RKO (cell line): ENCODE measurements at places on chromosomes 3 and 15.

- peak; percentile 65 for DNase-seq
These were observed 1.5 kb downstream of the IGF2BP2 start for GRCh38 chr3:185823078-185824044.

DNA sequence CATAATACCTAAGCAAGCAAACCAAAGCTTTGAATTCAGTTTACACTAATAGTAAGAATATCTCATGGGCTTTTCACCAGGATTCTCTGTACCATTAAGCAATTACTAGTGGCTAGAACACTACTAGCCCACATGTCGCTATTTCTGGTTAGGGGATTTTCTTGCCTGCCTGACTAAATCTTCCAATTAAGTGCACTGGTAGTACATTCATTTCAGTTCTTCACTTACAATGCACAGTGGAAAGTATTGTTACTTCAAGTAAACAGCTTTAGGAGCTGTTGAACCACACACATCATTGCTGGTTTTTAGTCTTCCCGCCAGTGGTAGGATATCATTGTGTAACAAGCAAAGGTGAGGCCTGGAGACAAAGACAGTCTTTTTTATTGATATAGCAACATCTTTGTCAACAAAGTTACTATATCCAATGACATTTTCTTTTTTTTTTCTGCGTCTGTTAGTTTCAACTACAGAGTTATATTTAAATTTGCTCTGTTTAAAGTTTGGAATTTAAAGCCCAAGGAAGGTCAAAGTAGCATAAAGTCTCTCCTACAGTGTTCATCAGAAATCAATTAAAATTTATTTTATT lies 826.8 kb upstream of the NR2F2 start:
- DNase-seq, result no peak

DNA sequence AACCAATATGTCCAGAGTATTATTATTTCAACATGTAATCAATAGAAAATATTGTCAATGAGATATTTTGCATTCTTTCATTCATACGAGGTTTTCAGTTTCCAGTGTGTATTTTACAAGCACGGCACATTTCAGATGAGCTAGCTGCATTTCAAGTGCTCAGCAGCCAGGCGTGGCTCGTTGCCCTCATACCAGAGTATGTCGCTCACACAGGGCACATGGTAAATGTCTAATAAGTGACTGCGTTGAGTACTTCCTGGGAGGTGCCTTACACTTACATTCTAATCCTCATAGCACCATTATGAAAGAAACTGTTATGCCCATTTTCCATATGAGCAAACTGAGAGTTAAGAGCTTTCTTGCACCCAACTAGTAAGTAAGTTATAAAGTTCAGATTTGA lies 47.4 kb downstream of the TMEM266 start:
- DNase-seq, result peak; percentile 30

- peak; percentile 97 for DNase-seq
These were observed 38.4 kb downstream of the GTF2E1 start for GRCh38 chr3:120780977-120781376.

DNA sequence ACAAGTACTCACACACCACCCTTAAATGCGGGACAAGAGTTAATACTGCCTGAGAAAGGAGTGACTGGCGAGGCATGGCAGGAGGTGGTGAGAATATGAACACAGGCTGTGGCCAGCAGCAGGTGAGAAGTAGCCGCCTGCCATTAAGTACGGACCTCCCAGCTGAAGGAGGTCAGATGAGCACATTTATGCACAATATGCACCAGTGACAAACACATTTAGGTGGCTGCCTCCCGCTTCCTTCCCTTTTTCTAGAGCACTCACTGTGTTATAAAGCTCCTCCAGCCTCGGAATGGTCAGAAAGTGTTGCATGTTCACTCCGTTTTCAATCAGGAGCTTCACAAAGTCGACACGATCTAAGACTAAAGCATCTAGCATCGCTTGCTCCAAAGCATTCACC lies 52.4 kb downstream of the TRPM1 start:
- DNase-seq, result no peak

DNA sequence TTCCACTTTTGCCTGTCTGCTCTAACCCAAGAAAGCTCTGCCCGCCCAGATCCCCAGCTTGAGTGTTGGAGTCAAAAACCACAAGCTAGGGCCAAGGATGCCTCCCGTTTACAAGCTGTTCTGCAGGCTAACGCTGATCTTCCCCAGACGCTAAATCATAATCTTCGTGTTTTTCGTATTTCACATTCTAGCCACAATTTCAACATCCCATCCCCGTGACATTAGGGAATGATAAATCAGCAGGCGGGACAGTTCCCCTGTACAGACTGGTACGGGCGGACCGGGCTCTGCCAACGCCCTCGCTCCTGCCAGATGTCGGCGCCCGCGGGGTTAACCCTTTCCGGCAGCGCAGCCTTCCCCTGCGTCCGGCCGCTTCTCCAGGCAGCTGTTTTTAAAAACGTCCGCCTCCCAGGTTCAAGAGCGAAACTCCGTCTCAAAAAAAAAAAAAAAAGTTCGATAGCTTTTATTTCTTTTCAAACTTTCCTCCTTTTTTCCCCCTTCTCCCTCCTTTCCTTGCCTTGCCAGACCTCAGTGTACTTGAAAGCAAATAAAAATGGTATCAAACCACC lies 81.0 kb upstream of the BNC1 start:
- no peak for DNase-seq

DNA sequence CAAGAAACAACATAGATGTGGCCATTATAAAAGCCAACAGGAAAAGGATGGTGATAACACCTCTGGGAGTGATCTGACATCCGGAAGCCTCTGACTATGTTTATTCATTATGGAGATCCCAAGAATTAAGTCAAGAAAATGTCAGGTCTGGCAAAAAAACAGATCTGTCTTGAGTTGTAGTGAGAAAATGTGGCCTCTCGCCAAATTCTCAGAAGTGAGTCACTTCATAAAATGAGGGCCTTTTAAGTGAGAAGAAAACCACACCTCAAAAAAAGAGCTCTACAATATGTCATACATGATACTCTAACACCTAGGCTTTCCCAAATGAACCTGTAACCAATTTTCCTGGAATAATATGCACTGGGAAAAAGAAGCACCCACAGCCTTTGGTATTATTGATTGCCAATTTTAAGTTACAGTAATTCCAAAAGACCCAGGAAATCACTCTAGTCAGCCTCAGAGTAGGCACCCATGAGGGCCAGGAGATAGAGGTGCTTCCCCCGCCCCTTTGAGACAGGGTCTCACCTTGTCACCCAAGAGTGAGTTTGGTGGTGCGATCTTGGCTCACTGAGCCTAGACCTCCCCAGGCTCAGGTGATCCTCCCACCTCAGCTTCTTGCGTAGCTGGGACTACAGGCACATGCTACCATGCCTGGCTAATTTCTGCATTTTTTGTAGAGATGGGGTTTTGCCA lies 38.0 kb downstream of the CCR3 start:
- peak; percentile 42 for DNase-seq

DNA sequence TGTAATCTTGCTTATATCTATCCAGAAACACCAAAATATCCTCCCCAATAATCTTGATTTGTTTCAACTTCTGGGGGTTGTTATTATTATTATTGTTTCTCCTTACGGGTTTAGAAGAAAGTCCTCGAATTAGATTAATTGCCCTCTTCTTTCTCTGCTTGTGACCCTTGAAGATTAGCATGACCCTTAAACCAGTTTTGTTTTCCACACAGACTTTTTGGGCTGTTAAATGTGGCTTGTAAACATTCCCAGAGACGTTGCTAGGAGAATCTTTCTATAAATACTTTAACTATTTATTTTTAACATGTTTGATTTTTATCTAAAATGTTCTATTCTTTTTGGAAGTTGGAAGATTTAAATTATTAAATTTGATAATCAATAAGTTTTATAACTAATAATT lies 4.3 kb upstream of the SUCNR1 start:
- no peak for DNase-seq

GRCh38 chr15:44286814-44287452 lies 1.6 kb upstream of the GOLM2 start:
- DNase-seq, result peak; percentile 29

GRCh38 chr3:110697961-110698360 lies 373.7 kb upstream of the NECTIN3 start:
- no peak for DNase-seq

DNA sequence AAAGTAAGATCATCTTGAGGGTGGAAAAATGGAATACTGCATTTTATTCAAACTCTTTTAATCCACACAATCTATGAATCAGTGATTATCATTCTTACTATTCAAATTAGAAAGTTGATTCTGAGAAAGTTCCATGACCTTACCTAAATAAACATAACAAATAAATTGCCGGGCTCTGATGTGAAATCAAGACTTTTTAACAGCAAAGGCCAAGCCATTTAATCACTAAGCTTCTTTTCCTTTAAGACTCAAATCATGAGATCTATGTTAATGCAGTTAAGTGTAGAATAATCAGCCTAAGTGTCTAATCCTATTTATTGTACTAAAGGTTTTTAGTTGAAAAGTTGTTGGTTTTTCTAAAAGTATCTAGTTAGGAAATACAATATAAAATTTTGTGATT lies 857.0 kb downstream of the SI start:
- DNase-seq, result no peak

DNA sequence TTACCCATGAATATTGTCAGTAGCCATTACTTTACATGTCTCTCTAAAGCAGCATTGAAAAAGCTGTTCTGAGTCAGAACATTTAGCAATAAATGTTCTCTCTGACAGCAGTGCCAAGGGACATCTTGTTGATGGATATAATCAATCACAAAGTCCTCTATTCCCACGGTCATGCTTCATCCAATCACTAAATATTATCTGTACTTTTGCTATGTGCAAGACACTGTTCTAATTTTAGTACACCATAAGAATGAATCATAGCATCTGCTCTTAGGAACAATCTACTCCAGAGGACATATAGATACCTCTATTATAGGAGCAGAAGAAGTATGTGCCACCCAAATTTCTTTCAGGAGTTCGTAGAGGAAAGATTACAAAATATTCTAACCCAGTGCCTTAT lies 142.5 kb upstream of the MBNL1 start:
- DNase-seq, result no peak

DNA sequence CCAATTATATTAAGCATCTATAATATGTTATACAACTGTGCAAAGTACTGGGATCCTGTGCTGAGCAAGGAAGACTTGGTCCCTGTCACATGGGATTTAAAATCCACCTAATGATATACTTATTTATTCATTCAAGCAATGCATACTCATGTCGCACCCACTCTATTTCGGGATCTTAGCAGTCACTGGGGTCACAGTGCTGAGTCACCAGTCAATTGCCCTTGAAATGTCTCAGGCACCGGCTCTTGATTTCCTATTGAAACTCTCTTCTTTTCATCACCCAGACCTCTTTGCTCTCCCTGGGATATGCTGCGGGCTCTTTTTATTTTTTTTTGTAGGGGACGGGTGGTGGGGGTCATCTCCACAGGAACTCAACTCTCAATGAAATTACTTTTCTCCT lies 194.5 kb upstream of the GAP43 start:
- DNase-seq, result peak; percentile 22

DNA sequence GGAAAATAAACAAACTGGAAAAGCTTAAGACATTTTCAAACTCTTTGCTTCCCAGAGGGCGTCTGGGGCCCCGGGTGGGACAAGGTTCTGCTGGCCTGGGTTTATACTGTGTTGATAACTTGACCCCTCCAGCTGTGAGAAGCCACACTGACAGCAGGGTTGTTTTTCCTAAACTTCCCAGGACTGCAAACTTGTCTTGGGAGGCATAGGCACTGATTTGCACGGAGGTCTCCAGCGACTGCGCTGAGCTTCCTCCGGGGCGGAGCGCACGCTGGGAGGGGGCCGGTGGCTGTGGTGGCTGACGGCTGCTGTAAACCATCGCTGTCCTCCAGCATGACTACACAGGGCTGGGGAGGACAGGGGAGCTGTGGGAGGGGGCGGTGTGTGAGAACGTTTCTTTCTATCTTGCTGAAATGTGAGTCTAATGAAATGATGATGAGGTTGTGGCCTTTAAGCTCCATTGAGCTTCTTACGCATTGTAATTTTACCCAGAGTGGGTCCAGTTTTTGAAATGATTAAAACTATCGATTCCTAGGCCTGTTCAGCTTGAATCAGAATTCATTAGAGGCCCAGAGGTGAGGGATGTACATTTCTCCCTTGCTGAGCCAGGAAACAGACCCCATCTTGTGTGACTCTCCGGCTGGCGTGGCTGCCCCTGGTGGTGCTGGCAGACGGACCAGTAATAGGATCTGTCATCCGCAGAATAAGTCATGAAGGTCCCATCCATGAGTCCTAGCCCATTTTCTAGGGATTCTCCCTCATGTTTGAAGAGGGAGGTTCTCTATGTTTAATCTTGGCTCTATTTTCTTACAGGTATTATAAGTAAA lies 40.5 kb upstream of the VPS8 start:
- DNase-seq, result no peak

- DNase-seq, result no peak
These were observed 307.3 kb upstream of the PLSCR5 start for GRCh38 chr3:146912241-146913015.

DNA sequence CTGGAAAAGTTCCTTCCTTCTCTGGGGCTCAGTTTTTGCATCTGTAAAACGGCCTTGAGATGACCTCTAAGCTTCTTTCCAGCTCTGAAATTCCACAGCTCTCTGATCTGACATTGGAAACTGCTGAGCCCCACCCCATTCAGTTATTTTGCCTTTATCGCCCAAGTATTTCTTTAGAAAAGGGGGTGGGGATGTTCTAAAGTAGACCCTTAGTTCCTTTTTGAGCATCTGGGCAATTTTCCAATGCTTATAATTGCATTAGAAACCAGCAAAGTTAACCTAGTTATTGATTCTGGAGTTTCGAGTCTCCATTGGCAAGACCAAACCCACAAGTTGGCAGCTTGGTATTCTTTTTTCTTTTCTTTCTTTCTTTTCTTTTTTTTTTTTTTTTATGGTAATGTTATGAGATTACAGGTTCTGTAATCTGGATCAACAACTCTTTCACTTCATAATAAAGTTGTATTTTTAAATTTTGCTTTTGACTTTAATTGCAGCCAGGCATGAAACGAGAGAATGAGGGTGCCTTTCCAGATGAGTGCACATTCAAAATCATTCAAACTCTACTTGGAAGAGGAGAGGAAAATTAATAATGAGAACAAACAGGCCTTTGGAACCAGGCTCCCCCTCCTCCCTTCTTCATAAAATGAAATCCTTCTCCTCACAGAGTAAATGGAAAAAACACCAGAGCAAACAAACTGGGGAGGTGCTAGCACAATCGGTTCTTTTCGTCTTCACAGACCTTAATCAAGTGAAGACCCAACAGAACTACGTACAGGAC lies 76.8 kb upstream of the LRIG1 start:
- no peak for DNase-seq

- no peak for DNase-seq
These were observed 80.9 kb upstream of the PRTG start for GRCh38 chr15:55823699-55824340.

DNA sequence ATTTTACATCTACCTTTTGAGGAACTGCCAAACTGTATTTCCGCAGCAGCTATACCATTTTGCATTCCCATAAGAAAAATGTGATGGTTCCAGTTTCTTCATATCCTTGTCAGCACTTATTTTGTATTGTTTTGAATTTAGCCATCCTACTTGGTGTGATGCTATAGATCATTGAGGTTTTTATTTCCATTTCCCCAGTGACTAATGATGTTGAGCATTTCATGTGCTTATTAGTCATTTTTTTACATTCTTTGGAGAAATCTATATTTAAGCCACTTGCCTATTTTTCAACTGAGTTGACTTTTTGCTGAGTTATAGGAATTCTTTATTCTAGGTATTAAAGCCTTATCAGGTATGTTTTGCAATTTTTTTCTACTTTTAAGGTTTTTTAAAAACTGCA lies 347.6 kb upstream of the RARB start:
- DNase-seq, result peak; percentile 44

GRCh38 chr3:11558918-11559815 lies 84.5 kb downstream of the VGLL4 start:
- DNase-seq, result no peak

- DNase-seq, result no peak
These were observed 463.3 kb upstream of the CBLB start for GRCh38 chr3:106332129-106332528.
